Esophagus muscularis mucosa (tissue), 4 donors: ENCODE measurements at places on chromosomes 3 and 15. TPM values are rescaled to one million over a fixed set of nuclear protein-coding genes. Genes with fewer than 3 reads are reported as not detected.

- no peaks in the 10 kb centered on the region for H3K27me3 ChIP-seq
- no peak for DNase-seq
- peak overlapping the region; percentile 68 for H3K27ac ChIP-seq
- peaks cover 81% of the 10 kb centered on the region for H3K4me1 ChIP-seq
These were observed 55.1 kb downstream of the MBNL1 start for GRCh38 chr3:152323834-152324233.

GRCh38 chr15:57525581-57525980 is 66.1 kb upstream of the MYZAP start:
- no peak for DNase-seq
- H3K4me3 ChIP-seq: no peak overlapping the region
- no peaks in the 10 kb centered on the region for H3K27me3 ChIP-seq
- peaks cover 4% of the 10 kb centered on the region for H3K4me1 ChIP-seq
- H3K36me3 ChIP-seq: no peaks in the 10 kb centered on the region

DNA sequence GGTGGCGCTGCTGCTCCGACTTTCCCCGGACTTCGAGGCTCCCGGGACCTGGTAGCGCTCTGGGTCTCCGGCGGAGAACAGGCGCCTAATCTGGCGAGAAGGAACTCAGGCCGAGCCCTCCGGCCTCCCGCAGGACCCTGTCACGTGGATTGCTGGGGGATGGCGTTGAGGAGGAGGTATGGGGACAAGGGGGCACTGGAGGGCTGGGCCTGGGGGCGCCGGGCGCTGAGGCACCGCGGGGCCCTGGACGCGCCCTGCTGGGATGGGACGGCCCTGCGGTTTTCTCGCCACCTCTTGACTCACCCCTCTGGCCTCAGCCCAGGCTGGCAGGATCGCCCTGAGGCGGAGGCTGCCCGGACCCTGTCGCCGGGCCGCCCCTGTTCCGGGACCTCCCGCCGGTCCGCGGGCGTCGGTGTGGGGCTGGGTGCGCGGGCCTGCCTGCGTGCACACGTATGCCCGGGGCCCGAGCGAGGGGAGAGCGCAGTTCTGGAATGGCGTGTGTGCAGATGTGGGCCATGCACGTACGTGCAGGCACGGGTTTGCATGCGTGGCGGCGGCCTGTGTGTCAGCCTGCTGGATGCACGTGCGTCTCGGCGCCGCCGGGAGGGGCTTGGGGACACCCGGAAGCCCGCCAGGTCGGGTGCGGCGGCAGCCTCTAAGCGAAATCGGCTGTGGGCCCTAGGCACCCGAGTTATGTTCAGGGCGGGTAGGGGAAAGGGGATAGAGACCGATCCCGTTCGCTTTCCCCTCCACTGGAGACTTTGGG is 752 bp downstream of the C15orf39 start:
- DNase-seq: peak; percentile 95
- H3K4me1 ChIP-seq: peaks cover 68% of the 10 kb centered on the region
- H3K36me3 ChIP-seq: peaks cover 19% of the 10 kb centered on the region
- H3K27me3 ChIP-seq: no peaks in the 10 kb centered on the region
- H3K4me3 ChIP-seq: peak overlapping the region; percentile 86
- H3K27ac ChIP-seq: peak overlapping the region; percentile 92

DNA sequence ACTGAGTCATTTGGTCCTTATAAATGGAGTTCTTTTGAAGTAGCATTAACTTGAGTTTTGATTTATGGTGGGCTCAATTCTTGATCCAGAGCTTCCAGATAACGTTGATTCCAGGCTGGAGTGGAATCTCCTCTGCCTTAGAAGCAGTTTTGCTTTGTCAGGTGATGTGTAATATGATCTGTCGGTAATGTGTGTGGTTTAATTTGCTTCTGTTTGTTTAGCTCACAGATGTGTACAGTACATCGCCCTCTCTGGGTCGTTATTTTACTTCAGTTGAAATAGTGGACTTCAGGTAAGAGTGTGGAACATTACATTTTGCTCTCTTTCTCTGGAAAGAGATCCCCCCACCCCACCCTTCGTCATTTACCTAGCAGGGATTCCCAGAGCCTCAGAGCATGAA is 23.1 kb downstream of the C3orf52 start:
- H3K36me3 ChIP-seq: no peaks in the 10 kb centered on the region
- H3K27me3 ChIP-seq: no peaks in the 10 kb centered on the region
- no peak for DNase-seq

GRCh38 chr15:71189718-71190117 is 74.4 kb downstream of the THSD4 start:
- H3K27me3 ChIP-seq: no peaks in the 10 kb centered on the region
- peak; percentile 72 for DNase-seq
- H3K36me3 ChIP-seq: no peaks in the 10 kb centered on the region
- no peaks in the 10 kb centered on the region for H3K4me1 ChIP-seq
- H3K27ac ChIP-seq: no peak overlapping the region

DNA sequence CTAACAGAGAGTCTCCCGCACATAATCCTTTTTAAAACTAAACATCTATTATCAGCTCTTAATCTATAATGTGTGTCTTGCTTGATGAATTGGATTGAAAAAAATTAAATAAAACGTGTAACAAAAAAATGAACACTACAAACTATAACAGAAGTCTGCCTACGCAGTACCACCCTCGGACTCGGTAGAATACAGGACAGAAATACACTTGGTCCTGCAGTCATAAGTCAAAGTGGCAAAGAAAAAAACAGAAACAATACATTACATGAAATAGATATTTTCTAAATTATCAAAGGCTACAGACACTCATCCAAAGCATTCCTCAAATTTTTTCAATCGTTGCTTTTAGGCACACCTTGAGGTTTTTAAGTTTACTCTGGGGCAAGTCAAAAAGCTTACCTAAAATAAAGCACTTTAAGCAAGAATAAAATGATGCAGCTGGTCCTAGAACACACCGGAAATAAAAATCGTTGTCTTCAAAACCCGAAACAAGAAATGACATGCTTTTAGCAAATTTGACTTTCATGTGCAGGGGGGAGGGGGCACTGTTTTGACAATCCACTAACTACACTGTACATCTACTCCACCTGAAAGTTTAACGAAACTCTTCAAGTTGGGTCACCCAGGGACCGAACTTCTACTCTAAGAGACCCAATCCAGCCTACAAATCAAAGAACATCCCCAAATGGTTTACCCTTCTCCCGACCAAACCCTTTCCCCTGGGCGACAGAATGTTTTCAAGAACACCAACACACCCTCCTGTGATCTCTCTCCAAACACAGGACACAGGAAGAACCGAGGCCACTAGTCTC is 1.3 kb downstream of the ADAM10 start:
- H3K4me1 ChIP-seq: peaks cover 31% of the 10 kb centered on the region
- H3K27me3 ChIP-seq: no peaks in the 10 kb centered on the region
- peak overlapping the region; percentile 98 for H3K27ac ChIP-seq
- peak overlapping the region; percentile 92 for H3K4me3 ChIP-seq

DNA sequence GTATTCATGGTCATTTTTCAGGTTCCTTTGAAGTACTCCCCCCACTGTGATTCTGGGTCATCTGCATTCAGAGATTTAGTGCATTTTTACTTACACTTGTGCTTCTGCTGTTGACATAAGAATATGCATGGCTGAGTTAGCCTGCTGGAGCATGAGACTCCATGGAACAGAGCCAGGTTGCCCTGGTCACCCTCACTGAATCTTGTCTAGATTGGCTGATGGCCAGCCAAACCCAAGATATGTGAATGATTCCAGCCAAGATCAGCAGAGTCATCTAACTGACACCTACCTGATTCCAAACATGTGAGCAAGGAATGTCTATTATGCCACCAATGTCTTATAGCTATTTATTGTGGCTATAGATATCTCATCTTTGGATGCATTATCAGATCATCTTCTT is 25.1 kb downstream of the DTWD1 start:
- H3K4me3 ChIP-seq: no peak overlapping the region
- H3K27ac ChIP-seq: peak overlapping the region; percentile 60
- peaks cover 18% of the 10 kb centered on the region for H3K4me1 ChIP-seq
- DNase-seq: no peak
- no peaks in the 10 kb centered on the region for H3K27me3 ChIP-seq
- H3K36me3 ChIP-seq: no peaks in the 10 kb centered on the region

GRCh38 chr15:82081914-82082762 is 36.3 kb upstream of the MEX3B start:
- H3K27ac ChIP-seq: no peak overlapping the region
- H3K4me1 ChIP-seq: no peaks in the 10 kb centered on the region
- no peaks in the 10 kb centered on the region for H3K27me3 ChIP-seq
- DNase-seq: no peak

The CNTN4 gene
- 8.8 TPM for total RNA-seq

The POLQ gene
- total RNA-seq: under 0.01 TPM

The RNF13 gene
- total RNA-seq: 82.3 TPM

The NGRN gene
- total RNA-seq: 166 TPM
